ENCODE measurements at places on chromosomes 2 and 18.

DNA sequence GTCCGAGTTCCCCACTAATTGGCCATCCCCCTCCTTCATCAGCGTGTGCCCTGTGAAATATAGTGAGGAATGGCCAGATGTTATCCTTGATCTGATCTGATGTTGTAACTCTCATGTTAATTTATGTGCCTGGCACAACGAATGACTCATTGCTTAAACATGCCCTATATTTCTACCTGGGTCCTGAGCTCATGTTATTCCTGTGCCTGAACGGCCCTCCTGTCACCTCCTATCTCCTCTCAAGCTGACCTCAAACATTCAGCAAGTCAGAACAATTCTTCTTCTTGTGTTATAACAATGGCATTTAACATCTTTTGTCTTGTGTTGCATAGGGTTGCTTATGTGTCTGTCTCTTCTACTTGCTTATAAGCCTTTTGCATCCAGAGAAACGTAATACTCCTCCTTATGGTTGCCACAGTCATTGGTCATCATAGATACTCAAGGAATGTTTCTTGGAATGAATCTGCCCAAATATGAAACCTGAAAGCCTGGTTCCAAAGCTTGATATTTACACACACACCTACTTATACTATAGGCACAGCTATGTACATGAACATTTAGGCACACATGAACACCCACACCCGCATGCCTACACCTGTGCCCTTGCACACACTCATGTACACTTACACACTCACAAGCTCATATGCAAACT lies 80.2 kb upstream of the PHLPP1 start:
- peak; percentile 29 for DNase-seq

GRCh38 chr2:163155279-163155883 lies 316.8 kb upstream of the KCNH7 start:
- DNase-seq = peak; percentile 30

GRCh38 chr2:130921164-130921476 lies 84.4 kb downstream of the ARHGEF4 start:
- DNase-seq = no peak

- DNase-seq = no peak
Observed at GRCh38 chr2:86621280-86621943, 2.3 kb downstream of the RNF103 start.

DNA sequence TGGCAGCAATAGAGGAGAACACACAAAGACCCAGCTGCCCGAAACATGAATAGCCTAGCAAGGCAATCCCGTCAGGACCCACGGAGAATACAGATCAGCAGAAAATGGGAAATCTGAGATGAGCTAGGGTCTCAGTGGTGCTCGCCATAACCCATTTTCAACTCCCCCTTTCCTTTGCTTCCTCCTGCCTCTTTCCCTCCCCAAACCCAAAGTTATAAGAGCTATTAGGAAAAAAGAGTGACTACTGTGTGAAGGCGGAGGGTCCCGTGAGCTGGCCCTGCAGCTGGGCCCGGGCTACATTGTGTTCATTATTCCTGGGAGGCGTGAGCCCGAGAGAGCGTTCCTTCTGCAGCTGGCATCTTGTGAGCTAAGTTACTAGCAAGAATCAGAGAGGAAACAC lies 118.4 kb downstream of the PID1 start:
- no peak for DNase-seq

DNA sequence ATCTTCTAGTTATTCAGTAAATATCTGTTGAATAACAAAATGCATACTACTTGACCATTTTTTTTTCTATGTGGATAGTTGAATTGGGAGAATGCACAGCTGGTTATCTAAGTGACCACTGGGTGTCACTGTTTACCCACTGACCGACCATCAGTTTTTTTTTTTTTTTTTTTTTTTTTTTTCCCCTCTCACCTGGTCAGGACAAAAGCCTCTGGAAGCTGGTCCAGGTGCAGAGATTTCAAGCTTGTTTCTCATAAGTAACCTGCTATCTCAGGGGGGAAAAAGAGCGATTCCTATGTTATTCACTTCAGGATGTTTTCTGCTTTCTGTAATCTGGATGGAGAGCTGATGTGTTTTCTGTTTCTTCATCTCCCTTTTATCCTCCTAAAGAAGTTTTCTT lies 256.0 kb downstream of the DCDC2C start:
- no peak for DNase-seq

DNA sequence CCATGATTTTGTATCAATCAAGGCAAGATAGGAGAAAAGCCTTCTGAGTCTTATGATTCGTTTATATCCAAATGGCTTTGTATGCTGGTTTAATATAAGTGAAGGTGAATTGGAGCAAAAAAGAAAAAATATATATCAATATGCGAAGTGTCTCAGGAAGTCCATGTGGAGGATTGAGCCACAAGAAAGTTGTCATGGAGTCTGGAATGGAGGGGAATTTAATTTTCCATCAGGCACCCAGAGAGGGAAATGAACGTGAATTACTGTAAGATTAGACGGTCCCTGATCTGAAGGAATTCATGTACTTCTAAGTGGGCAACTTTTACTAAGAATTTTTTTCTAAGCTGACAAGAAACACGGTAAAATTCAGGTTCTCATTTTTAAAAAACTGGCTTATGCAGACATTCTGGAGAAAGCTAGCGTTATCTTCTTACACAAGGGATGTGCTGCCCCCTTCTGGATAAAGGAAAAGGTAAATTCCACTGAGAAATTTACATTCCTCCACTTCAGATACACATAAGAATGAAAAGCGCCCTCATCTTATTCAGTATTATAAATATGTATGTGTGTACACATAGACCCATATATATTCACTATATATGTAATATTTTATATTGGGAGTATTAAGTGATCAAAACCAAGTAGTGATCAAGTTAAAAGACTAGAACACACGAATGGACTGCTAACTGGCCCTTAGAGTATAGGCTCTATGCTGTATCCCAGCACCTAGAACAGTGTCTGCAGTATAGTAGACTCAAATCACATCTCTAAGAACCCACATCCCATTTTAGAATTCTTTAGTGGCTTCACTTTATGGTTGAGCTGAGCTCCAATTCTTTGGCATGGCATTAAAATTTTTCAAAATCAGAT lies 289.0 kb upstream of the TFPI start:
- DNase-seq = peak; percentile 21

GRCh38 chr2:9990736-9991135 lies 39.2 kb downstream of the GRHL1 start:
- peak; percentile 47 for DNase-seq

GRCh38 chr2:26070730-26071129 lies 36.8 kb downstream of the RAB10 start:
- no peak for DNase-seq

DNA sequence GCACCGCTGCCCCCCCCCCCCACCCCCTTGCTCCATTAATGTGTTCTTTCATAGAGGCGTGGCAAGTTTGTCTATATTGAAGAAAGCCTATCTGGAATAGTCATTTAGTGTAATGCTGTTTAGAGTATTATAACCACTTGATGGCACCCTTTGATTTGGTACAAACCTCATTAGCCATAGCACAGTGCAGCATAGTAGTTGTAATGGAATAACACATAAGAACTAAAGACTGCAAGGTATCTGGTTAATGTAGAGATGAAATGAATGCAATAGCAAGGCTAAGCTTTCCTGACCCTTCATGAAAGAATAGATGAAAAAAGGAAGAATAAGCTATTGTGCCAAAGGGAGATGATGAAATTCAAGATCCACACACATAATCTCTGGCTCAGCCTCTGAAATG lies 81.9 kb downstream of the EHBP1 start:
- DNase-seq = no peak

DNA sequence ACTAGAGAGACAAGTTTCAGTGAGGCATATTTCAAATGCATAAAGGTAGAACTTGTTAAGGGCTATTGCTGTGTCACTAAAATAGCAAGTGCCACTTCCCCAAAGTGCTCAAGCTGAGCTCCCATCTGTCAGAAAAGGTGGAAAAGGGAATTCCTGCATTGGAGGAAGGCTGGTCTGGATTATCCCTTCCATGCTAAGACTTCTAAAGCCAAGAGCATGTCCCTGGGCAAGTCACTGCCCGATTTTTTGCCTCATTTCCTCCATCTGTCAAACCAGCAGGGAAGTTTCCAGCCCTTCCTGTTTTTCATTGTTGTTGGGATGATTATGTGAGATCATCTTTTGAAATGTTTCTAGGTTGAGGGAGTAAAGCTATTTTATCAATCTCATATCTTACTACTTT lies 175.5 kb downstream of the SETBP1 start:
- peak; percentile 75 for DNase-seq

- no peak for DNase-seq
Observed at GRCh38 chr2:177735318-177735803, 337.2 kb downstream of the PDE11A start.

- no peak for DNase-seq
Observed at GRCh38 chr18:24840051-24840450, 379.6 kb downstream of the HRH4 start.

DNA sequence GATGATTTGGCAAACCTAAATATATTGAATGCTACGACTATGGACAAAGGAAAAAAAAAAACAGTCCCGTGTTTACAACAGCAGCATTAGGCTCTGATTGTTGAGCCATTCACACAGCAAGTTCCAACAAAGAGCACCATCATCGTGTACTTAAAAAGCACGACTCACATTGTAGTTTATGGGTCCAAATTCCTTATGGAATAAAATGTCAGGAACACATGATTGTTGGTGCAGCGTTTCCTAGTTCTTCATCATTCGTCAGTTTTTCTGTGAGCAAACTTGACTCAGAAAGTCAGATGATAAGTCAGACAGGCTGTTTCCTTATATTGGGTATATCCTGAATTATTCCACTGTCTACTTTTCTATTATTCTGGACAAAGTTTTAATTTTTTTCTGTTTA lies 10.0 kb upstream of the KIDINS220 start:
- no peak for DNase-seq

DNA sequence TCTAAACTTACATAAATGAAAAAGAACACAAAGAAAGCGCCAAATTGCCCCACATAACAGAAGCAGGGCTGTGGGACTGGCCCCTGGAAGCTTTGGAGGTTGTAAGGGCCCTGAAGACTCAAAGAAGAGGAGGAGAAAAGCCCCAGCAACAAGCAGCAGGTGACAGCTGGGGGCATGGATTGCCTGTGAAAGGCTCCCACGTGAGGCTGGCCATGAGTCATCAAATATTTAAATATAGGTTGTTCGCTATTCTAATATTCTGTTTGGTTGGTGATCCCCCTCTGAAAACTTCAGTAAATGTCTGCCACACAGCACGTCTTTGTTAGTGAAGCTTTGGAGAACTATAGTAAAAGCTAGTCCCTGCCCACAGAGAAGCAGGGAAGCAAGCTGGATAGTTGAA lies 132.4 kb downstream of the MREG start:
- DNase-seq = peak; percentile 87

DNA sequence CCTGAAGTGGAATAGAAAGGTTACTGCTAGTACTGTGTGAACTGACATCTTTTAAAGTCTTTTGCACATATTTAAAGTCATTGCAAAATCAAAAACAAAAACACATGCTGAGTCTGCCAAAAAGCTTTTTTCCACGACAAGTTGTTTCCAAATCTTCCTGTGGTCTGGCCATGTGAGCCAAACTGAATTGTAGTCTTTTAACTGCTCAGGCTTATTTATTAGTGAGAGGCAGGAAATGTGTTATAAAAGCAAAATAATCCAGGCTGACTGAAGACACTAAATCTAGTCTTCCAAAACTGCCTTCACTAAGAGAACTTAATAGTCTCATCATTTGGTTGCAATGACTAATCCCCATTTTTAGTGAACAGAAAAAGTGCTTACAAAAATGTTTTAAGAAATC lies 2.3 kb downstream of the KRCC1 start:
- no peak for DNase-seq

DNA sequence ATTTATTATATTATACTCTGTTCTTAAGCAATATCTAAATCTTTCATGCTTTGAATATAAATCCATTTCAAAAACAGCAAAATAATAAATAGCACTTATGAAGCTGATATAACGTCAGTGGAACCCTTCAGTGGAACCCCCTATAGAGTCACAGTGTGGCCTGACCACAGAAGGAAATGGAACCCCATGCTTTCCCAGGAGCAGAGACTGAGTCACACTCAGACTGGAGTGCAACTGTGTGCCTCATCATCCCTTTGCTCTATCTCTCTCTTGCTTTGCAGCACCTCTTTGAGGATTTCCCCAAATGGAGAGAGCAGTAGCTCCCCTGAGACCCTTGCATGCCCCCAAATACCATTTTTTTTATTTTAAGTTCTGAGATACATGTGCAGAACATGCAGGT lies 13.1 kb downstream of the NXPH2 start:
- no peak for DNase-seq

- no peak for DNase-seq
Observed at GRCh38 chr2:191670076-191670475, 7.9 kb upstream of the NABP1 start.

DNA sequence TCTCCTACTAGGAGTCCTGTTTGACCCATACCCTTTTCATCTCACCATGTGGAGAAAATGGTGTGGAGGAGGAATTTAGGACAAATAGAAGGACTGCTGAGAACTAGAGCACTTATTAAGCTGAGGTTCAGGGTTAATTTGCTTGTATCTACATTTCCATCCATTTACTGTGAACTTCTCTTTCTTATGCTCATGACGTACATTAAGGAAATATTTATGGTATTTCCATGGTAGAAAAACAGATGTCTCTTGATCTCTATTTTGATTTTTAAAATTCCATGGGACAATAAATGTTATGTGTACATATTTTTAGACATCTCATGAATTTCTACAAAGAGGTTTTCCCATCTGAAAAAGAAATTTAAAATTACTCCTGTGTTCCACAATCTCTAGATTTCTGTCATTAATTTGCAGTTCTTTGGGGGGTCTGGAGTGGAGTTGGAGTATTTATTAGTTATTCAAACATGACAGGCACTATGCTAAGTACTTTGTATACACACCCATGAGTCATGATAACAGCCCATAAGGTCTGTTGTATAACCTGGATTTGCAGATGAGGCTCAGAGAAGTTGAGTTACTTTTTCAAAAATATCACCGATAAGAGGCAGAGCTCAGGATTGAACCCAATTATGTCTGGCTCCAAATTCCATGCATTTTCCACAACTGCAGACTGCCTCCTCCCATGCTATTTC lies 112.6 kb downstream of the COPS8 start:
- DNase-seq = no peak

- no peak for DNase-seq
Observed at GRCh38 chr2:47508080-47508479, 105.1 kb downstream of the MSH2 start.

- DNase-seq = peak; percentile 37
Observed at GRCh38 chr2:71510196-71510807, 56.9 kb downstream of the DYSF start.
